Stimulated activated CD8-positive, alpha-beta memory T cell treated with anti-CD3 and anti-CD28 coated beads, Interleukin-12 subunit alpha, Interleukin-12 subunit beta, amount 100 ng/mL, for 4 hours (primary cell): ENCODE measurements at places on chromosomes 2 and 18.

DNA sequence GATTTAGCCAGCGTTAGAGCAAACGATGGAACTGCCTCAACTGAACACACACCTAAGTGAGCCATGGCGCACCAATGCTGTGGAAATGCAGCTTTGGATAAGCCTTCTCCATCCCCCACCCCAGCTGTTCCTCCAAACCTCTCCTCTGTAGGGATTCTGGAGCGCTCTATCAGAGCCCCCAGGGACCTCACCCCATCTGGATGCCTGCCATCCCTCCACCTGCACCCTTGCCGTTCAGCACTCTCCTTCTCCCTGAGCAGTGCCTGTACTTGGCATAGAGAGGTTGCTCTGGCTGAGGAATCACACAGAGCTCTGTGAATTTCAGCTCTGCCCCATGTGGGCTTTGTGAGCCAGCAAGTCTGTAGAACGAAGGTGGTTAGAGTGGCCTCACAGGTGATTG is 42.8 kb upstream of the INHBB start:
- no peak for DNase-seq

- DNase-seq, result no peak
Measured at GRCh38 chr2:224645722-224646121, 60.6 kb upstream of the CUL3 start.

DNA sequence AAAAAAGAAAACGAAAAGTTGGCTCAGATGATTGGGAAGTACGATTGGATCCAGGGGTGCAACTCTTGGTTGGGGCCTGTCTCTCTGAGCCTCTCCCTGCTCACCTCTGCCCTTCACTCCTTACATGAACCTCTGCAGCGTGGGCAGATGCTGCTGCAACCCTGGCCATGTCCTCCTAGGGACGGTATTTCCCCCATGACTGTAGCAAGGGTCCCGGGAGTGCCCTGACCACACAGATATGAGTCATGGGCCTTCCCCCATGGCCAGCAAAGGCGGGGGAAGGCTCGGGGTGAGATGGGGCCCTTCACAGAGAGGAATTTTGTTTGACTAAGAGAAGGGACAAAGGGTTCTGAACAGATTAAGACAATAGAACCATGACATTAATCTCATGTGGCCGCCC is 129.0 kb downstream of the NCK2 start:
- DNase-seq, result peak; percentile 58

DNA sequence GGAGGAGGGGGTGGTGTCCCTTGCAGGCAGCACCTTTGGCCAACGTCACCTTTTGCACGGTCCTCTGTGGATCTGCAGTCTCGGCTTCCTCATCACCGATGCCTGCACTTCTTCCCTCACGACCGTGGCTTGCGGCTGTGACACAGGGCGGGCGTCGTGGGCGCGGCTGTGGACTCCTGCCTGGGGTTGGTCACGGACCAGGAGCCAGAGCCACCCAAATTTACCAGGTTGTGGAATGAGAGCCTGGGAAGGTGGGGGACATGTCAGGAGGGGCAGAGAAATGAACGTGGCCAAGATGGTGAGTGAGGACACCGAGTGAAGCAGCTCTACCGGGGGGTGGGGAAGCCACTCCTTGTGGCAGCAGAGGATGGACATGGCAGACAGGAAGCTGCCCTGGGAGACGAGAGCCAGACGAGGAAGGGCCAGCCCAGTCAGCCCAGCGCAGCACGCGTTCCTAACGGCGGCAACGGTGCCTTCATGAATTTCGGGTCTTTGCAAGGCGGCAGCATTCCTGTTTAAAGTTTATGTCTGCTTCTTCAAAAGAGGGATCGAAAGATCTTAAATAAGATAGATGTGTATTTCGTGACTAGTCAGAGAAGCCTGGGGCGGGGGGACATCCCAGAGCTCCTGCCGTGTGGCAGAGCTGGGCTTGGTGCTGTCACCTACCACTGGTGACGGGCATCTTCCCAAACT is 84.2 kb downstream of the LRRFIP1 start:
- no peak for DNase-seq

DNA sequence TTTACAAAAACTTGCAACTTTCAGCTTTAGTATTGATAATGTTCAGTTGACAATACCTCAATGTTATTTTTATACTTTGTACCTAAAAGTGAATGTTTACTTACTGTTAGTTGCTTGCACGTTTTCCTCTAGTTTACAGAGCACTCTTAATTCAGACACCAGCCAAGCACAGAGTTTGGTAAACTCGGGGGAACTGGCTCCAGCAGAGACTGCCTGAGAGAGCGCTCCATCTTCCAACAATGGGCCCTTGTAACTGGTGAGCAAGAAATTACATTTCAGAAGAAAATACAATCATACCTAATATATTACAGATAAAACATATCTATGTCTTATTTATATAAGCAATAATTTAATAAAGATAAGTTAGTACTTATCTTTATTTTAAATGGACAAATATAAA is 3.7 kb downstream of the FAM98A start:
- DNase-seq, result no peak

GRCh38 chr2:149483004-149483605 is 104.5 kb downstream of the MMADHC start:
- no peak for DNase-seq
